ENCODE measurements at places on chromosomes 7 and 10. TPM values are rescaled to one million over a fixed set of nuclear protein-coding genes. Genes with fewer than 3 reads are reported as not detected.

The PIP gene
- total RNA-seq = 6.8 TPM

- no peaks in the 10 kb centered on the region for H3K27me3 ChIP-seq
- H3K4me1 ChIP-seq = peaks cover 17% of the 10 kb centered on the region
- ATAC-seq = no peak
- H3K36me3 ChIP-seq = no peaks in the 10 kb centered on the region
- H3K4me3 ChIP-seq = no peak overlapping the region
Observed at GRCh38 chr7:36311539-36311938, 78.1 kb upstream of the ANLN start.

DNA sequence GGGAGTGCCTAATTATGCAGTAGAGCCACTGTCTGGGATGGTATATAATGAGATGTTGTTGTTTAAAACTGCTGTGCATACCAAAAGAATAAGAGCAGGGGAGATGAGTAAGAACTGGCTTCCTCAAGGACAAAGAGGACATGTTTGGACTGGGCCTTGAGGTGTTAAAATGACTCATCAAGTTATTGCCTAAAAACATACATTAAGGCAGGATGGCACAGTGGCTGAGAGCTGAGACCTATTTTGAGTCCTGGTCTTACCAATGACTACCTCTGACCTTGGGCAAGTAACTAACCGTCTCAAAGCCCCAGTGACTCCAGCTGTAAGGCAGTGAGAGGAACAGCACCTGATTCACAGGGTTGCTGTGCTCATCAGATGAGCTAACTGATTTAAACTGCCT, 71.1 kb downstream of the CFAP58 start:
- no peaks in the 10 kb centered on the region for H3K27me3 ChIP-seq
- no peak for ATAC-seq
- no peaks in the 10 kb centered on the region for H3K4me1 ChIP-seq

- H3K4me3 ChIP-seq = no peak overlapping the region
- H3K27me3 ChIP-seq = no peaks in the 10 kb centered on the region
- no peak for ATAC-seq
Observed at GRCh38 chr7:41085244-41085643, 617.6 kb downstream of the INHBA start.

GRCh38 chr10:78996792-78997129, 72.0 kb upstream of the ZMIZ1 start:
- no peaks in the 10 kb centered on the region for H3K4me1 ChIP-seq
- H3K27me3 ChIP-seq = no peaks in the 10 kb centered on the region
- no peak overlapping the region for H3K4me3 ChIP-seq
- ATAC-seq = peak; percentile 70

DNA sequence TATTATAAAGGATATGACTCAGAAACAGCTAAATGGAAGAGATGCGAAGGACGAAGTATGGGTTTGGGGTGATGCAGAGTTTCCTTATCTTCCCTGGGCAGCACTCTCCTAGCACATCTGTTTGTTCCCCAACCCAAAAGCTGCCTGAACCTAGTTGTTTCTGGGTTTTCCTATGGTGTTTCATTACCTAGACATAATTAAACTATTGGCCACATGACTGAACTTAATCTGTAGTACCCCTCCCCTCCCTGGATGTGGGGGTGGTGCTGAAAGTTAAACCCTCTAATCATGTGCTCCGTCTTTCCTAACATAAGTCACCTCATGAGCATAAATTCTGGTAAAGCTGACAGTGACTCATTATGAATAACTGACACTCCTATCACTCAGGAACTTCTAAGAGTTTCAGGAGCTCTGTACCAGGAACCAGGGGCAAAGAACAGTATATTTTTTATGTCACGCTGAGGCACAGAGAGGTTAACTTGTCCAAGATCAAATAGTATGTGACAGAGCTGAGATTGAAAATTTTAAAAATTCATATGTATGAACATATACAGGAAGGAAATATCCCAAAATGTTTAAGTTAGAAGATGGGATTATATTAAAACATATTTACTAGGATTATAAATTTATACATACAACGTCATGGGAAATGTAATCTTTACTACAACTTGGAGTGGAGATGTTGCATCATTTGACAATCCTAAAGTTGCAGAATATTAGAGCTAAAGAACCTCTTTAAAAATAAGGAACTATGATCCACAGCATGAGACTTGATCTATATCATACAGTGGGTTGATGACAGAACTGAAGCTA, 4.8 kb downstream of the STRIP2 start:
- H3K36me3 ChIP-seq = no peaks in the 10 kb centered on the region
- no peaks in the 10 kb centered on the region for H3K27me3 ChIP-seq
- H3K4me3 ChIP-seq = no peak overlapping the region
- H3K4me1 ChIP-seq = no peaks in the 10 kb centered on the region
- no peak overlapping the region for H3K27ac ChIP-seq
- no peak for ATAC-seq

Data from gastroesophageal sphincter (tissue), 4 donors.